ENCODE measurements at places on chromosomes 6 and 20.

DNA sequence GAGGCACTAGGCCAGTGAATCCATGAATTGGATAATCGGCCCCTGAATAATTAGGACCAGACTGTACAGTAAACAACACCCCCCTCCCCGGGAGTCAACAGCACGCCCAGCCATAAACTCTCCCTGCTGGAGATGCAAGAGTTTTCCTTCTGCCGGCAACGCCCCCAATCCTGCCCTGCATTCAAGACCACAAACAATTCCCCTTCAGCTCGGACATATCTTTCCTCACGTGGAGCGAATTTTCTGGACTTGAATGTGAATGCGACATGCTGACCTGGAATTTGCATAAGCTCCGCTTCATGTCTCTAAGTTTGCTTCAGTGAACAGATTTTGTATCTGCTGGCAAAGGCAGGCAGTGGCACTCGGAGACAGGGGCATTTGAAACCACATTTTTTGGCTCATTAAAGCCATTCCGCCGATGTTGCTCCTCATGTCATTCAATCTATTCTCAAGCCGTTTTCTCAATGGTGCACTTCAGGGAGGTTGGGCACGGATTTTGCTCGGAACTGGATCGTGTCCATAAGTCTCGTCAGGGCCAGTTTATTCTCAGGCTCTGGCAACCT is 38.0 kb upstream of the GMPR start:
- DNase-seq = no peak

DNA sequence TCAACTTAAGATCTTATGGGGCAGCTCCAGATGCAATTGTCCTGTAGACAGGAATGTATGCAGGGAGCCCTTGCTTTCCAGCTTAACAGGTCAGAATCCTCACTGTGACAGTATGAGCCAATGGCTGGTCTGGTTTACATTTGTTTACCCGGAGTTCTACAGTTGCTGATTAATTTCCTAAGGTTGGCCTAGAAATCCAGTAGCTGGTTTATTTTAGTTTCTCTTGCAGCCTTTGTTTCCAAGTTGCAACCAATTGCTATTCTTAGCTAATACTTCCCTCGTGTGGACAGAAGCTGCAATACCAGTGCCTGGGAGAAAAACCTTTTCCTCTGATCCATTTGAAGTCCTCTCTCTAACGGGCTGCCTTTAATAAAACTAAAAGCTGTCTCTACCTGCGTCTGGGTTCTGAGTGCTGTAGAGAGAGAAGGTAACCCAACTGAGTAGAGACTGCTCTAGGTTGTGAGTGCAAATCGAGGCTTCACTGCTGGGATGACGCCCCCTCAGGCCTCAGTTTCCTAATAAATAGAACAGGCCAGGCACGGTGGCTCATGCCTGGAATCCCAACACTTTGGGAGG is 45.9 kb downstream of the ZNF217 start:
- peak; percentile 66 for DNase-seq

- DNase-seq = no peak
These were observed 104.2 kb upstream of the STXBP5 start for GRCh38 chr6:147099974-147100373.

GRCh38 chr20:9051508-9051907 is 17.4 kb upstream of the PLCB4 start:
- DNase-seq = no peak

- DNase-seq = no peak
These were observed 15.3 kb downstream of the PNLDC1 start for GRCh38 chr6:159815410-159815809.

GRCh38 chr6:136994782-136995181 is 50.0 kb downstream of the IL20RA start:
- DNase-seq = no peak

- no peak for DNase-seq
These were observed 51.5 kb upstream of the EPB41L1 start for GRCh38 chr20:36102809-36103596.

- DNase-seq = no peak
These were observed 112.8 kb downstream of the TBX18 start for GRCh38 chr6:84651583-84651982.

- DNase-seq = no peak
These were observed 653.1 kb downstream of the TBC1D32 start for GRCh38 chr6:120681204-120681603.

GRCh38 chr20:59429396-59429795 is 129.0 kb downstream of the EDN3 start:
- DNase-seq = no peak

- DNase-seq = peak; percentile 82
These were observed 7.1 kb downstream of the HSPA1B start for GRCh38 chr6:31834367-31835250.

- DNase-seq = no peak
These were observed 33.2 kb upstream of the IGF2R start for GRCh38 chr6:159935633-159936032.

- no peak for DNase-seq
These were observed 19.5 kb downstream of the GSTA4 start for GRCh38 chr6:52975580-52975979.

DNA sequence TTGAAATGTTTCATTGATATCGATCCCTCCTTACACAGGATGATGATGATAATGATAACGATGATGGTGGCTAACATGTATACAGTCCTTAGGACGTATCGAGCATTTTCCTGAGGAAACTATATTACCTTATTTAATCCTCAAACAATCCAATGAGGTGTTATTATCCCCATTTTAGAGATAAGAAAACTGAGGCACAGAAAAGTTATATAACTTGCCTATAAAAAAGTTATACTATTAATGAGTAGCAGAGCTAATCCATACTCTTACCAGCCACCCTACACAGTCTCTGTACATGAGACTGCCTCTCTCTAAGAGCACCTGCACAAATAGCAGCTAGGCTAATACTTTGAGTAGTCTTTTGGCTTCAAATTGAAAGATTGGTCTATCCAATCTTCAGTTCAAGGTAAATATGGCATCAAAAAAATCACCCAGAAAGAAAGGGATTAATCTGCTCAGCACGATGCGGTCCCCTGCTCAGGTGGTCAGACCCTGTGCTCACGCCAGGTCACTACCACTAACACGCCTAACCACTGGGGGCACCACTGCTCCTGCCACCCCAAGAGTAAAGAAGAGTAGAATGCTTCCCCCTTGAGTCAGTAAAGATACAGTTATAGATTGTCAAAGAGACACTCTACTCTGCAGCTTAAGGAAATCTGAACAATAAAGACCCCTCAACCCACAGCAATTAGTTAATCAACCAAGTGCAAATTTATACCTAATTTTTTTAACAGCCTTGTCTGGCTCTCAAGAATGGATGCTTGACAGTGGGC is 15.0 kb downstream of the GABBR1 start:
- DNase-seq = peak; percentile 46

DNA sequence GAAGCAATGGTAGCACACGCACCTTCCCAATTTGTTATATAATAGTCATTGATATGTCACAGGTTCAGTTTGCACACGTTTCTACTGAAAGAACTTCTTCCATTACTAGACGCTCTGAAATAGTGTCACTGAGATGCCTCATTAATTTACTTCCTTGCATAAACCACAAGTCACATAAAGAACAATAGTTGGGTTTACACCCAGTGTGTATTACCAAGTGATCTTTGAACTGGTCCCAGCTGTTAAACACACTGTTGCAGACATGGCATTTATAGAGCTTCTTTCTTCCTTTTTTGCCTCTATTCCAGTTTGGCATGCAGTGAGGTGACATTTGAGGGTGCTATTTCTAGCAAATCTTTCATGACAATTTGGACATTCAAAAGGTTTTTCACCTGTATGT is 245.3 kb downstream of the EPM2A start:
- no peak for DNase-seq

DNA sequence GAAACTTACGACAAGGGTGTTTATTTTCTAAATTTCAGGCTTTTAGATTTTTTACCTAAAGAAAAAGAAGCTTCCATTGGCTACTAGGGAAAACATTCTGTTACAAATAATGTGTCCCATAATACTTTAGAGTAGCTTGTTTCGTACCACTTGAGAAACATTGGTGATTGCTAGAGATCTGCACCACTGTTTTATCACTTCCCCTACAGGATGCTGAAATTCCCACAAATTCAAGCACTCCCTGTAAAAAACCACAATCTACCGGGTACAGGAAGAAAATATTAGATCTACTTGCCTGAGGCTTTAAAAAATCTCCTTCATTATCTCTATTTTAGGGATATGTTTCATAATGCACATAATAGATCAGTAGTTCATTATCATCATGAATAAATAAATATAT is 29.9 kb downstream of the SEL1L2 start:
- DNase-seq = no peak

DNA sequence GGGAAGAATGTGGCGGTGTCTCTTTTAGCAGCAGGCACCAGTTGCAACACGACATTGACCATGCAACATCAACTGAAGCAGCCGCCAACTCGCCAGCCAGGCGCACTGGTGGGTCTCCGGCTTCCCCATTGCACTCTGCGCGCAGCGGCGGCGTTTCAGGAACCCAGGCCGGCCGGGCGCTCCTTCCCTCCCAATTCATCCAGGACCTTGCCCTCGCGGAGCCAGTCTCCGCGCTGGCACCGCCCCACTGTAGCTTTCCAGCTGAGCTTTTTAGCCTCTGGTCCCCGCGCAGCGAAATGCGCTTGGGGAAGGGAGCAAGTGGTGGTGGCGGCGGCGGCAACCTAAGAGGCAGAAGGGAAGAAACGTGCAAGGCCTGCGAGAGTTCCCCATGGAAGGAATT is 297.9 kb upstream of the RIMS1 start:
- no peak for DNase-seq

- DNase-seq = no peak
These were observed 1.7 kb downstream of the BTN3A3 start for GRCh38 chr6:26441977-26442376.

- DNase-seq = no peak
These were observed 974.1 kb downstream of the EYS start for GRCh38 chr6:64732888-64733287.

GRCh38 chr20:45507011-45507820 is 8.2 kb downstream of the SPINT3 start:
- DNase-seq = no peak

- no peak for DNase-seq
These were observed 30.4 kb downstream of the HM13 start for GRCh38 chr20:31544600-31544999.

GRCh38 chr6:106199331-106199730 is 113.2 kb downstream of the PRDM1 start:
- DNase-seq = no peak

- DNase-seq = no peak
These were observed 12.8 kb upstream of the PDCD2 start for GRCh38 chr6:170597278-170597677.

All from NAMALWA (cell line).